ENCODE measurements at places on chromosomes 3 and 15.

- no peak for DNase-seq
Observed at GRCh38 chr3:71579326-71579934, 4.1 kb downstream of the FOXP1 start.

DNA sequence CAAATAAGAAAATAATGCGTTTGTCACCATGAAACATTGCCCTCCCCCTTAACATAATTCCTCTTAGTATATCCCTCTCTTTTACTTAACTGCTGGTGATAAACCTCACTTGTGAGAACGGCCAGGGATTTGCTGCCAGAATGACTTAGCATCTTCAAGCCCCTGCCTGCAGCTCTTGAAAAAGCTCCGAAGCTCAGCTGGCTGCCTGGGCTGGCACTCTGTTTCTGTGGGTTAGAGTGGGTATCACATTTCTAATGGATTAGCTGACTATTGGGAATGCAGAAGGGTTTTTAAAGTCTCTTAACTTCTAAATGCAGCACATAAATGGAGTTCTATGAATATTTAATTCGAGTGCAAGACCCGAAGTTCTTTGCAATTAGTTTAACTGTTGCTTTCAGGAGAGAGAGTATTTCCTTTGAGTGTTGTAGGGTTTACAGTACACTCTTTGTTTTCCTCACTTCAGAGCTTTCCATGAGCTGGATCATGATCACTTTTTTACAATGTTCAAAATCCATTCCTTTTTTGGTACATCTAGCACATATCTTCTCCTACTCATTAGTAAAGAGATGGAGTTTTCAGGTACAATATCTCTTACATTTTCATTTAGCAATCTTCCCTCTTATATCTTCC, 124.7 kb upstream of the RBMS3 start:
- no peak for DNase-seq

GRCh38 chr3:107824822-107825371, 265.9 kb downstream of the CD47 start:
- no peak for DNase-seq

- no peak for DNase-seq
Observed at GRCh38 chr15:74383286-74383685, 15.8 kb upstream of the CYP11A1 start.

DNA sequence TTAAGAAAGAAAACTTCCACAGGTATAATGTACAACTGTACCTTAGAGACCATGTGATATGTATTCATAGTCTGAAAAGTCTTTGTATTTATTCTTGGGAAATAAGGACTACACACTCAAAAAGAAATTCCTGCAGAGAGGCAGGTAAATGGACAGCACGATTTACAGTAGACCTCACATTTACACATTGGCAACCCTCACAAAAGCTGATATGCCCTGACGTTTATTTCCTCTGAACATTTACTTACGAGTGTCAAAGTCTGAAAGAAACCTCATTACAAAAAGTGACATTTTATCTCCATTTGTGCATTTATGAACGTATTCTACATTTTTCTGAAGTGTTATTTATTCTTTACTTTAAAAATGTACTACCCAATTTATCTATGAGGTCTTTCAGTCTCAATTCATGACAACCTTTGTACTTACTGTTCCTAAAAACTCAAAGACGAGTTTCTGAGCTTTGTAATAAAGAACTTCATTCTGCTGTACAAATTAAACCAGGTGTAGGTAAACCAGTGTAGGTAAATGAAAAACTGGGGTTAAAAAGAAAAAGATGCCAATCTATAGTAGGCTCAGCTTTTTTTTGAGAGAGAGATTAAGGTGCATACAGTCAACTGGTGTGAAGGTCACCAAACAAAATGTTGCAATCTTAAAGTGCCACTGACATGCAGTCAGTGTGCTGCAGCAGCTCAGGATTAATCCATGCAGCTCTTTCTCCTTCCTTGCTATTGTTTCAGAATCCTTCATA, 44.3 kb downstream of the THRB start:
- DNase-seq, result no peak

DNA sequence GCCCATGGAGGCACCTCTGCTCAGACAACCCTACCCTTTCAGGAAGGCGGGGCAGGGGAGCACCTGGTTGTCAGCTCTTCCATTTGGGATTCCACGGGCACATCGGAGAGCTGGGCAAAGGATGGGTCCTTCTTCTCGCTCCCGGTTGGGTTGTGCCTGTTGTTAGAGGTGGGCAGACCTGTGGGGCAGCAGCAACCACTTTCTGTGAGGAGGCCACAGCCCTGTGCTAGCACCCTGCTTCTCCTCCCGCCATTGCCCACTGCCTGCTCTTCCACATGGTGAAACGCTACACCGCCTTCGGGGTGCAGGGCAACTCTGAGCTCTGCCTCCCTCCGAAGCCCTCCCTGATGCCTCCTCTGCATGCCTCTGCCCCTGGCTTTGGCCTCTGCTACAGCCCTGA, 7.0 kb upstream of the HHATL start:
- DNase-seq, result no peak

DNA sequence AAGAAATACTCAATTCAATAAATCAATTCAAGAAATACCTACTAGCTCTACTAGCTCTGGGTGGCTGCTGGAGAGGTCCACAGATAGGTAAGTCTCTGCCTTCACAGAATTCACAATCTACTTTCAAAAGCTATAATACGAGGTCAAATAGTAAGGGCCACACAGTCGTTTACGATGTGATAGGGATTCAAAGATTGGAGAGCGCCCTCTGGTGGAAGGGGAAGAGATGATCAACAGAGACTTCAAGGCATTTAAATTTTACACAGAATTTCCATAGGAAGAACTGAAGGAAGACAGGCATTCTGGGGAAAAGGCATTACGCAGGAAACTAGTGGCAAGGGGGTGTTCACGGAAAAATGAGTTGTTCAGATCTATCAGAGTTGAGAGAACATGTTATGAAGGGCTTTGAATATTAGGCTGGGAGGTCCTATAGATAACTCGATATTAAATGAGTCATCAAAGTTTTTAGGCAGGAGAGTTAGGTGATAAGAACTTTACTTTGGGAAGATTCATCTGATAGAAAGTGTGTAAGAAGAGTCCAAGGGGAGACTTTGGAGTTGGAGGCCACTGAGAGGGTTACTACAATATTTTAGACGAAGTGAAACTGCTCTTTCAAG, 128.8 kb downstream of the FRMD5 start:
- DNase-seq, result peak; percentile 57

DNA sequence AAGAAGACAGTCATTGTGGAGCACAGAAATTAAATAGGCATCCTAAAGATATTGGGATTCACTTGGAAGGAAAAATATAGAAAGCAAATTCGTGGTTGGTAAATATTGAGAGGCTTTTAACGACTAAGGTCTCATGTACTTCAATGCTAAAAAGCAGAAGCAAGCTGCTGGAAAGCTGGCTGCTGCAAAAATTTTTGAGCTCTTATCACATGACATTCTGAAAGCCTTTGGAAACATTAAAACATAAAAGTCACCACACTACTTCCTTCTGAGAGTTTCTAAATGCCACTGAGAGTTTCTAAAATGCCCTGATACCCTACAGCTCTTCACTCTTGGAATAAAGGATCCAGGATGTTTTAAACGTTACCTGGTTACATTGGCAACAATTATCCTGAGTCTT, 39.0 kb upstream of the CBLB start:
- no peak for DNase-seq

DNA sequence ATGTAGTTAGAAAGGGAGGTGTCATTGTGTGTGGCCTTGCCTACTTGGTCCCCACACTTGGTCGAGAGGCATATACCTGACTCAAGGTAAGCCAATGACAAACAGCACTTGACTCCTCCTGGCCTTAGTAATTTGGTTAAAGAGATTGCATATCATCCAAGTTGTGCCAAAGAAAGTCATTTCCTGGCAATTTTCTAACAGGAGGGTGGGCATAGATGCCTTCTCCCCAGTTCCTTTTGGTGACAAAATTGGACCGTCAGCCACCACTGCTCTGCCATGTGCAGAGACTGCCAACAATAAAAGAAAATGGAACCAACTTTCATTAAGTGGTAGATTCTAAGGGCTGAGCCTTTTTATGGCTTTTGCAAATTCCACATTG, 7.9 kb upstream of the LEKR1 start:
- DNase-seq, result no peak

- no peak for DNase-seq
Observed at GRCh38 chr3:61493339-61493738, 68.0 kb upstream of the PTPRG start.

DNA sequence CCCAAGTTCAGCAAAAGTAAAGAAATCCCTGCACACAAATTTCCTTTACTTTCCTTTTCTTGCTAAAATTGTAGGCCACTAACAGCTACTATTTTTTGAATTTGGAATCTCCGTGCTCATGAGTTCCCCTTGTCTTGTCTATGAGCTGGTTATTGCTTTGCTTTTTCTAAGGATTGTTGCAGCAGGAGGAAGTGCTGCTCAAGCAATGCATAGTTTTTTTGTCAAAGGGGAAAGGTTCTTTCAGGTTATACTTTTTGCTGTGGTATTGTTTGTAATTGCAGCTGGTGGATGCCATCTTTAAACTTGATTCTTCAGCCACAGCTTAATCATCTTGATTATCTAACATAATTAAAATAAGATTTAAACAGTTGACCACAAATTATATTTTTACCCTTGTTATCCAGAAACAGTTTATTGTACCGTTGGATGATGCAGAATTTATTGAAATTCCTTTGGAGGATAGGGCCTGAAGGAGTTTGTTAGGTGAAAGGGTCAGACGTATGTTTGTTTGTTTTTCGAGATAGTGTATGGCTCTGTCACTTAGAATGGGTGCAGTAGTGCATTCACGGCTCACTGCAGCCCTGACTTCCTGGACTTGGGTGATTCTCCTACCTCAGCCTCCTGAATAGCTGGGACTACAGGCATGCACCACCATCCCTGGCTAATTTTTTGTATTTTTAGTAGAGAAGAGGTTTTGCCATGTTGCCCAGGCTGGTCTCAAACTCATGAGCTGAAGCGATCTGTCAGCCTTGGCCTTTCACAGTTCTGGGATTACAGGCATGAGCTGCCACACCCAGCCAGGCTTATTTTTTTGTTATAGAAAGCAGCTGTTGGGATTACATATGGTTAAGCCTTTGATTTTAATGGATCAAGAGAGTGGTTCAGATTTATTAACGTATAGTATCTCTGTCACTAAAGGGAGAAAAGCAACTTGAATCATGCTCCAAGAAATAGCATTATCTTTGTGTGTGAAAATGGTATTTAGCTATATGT, 11.7 kb downstream of the MGA start:
- no peak for DNase-seq

DNA sequence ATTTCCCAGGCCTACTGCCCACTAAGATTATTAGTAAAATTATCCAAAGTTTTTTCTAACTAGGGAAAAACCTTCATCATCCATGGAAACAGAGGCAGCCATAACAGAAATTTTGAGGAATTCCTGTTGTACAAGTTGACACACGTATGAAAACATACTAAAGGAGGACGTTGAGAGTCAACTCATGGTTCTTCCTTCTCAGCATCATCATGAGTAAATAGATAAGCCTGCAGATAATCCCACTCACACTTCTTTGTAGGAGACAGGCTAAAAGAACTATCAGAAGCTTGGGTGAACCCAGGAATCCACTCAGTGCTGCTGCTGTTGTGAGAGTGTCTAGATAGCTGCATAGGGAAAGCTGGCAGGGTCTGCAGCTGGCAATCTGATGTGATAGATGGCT, 694.8 kb upstream of the NR2F2 start:
- DNase-seq, result no peak

DNA sequence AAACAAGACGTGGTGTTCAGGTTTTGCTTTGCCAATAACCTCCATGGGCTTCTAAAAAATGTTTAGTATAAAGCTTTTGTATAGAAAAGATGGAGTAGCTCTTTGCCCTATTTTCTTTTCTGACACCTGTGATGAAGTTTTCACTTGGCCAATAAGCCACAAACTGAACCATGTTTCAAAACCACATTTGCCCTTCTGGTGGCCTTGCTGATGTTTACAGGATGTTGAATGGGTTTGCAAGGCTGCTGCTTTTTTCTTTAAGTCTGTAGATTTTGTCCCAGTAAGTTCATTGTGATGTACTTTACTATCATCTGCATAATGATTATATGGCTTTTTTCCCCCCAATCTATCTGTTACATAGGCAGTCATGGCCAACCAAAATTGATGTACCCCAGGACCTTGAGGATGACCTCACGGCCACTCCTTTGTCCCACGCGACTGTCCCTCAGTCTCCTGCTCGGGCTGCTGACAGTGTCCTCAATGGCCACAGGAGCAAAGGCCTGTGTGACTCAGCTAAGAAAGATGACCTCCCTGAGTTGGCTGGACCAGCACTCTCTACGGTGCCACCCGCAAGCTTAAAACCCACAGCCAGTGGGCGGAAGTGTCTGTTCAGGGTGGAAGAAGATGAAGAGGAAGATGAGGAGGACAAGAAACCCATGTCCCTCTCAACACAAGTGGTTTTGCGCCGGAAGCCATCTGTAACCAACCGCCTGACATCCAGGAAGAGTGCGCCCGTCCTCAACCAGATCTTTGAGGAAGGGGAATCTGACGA, 60.8 kb downstream of the SNRK start:
- DNase-seq, result peak; percentile 58

- DNase-seq, result no peak
Observed at GRCh38 chr3:191236646-191237045, 37.6 kb downstream of the OSTN start.

DNA sequence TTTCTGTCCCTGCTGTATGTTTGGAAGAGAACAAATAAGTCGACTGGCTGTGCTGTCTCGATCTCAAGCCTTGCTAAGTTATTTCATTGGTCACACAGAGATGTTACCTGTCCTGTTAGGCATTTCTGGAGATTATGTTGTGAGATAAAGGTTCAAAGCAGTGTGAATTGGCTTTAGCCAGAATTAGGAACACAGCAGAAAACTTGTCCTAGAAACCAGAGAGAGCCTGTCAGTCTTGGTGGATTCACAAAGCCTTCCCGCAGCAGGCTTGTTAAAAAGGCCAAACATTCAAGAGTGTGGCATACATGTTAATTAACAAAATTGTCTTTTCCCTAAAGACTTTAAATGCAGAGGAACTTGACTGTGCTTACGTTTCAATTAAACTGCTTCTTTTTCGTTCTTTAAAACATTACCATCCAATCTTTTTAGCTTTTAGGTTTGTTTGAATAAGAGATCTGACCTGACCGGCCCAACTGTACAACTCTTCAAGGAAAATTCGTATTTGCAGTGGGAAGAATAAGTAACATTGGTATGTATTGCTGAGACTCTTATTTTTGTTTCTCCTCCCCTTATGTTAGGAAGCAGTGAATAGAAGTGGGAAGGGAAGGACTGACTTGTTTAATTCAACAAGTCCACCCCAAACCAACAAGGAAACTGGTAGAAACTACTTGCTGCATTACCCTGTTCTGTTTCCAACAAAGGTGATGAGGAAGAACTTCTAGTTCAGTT, 25.2 kb downstream of the ABHD2 start:
- DNase-seq, result no peak

- no peak for DNase-seq
Observed at GRCh38 chr15:44641651-44642050, 21.8 kb downstream of the SPG11 start.

DNA sequence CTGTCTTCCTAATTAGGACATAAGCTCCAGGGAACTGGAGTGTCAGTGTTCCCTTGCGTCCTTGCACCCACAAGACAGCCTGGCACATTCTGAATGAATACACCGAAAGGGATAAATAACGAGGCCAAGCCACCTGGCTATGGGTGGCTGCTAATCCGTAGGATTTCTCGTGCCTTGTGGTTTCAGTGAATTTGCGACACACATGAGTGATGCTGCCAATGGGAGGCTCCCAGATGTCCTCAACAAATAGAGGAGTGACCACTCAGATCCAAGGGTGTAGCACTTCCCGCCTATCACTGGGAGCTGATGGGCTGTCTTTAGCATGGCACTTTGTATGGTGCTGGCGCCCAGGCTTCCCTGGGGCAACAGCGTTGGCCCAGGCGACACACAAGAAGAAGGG, 43.4 kb downstream of the APBA2 start:
- DNase-seq, result no peak

Data from CD4-positive, alpha-beta T cell treated with Interleukin-15 for 4 hours (primary cell).